Stimulated activated CD8-positive, alpha-beta memory T cell treated with anti-CD3 and anti-CD28 coated beads, Interleukin-7, amount 100 ng/mL, for 1 hour (primary cell): ENCODE measurements at places on chromosomes 6 and 20.

DNA sequence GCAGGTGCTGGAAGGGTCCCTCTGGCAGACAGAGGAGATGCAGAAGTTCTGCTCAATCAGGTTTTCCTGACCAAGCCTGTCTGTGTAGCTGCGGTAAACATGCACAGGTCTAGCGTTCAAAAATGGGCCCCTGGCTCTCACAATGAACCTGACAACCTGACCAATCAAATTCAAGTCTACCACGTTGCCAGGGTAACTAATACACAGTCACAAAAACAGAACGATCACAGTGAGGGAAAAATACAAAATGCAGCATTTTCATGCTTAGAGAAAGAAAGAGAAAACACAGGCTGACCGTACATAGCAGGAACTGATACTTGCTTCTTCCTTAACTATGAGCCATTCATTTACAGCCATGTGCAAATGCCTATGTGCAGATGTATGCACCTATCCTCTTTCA, 353.1 kb upstream of the TSHZ2 start:
- no peak for DNase-seq

- DNase-seq = no peak
Observed at GRCh38 chr6:31723245-31723979, at the start of gene MPIG6B. TSS of gene MPIG6B (plus strand) at chr6:31723373. CDS start at chr6:31723384, 11 bp downstream.

GRCh38 chr6:111995404-111995803, 58.5 kb upstream of the CCN6 start:
- DNase-seq = no peak

DNA sequence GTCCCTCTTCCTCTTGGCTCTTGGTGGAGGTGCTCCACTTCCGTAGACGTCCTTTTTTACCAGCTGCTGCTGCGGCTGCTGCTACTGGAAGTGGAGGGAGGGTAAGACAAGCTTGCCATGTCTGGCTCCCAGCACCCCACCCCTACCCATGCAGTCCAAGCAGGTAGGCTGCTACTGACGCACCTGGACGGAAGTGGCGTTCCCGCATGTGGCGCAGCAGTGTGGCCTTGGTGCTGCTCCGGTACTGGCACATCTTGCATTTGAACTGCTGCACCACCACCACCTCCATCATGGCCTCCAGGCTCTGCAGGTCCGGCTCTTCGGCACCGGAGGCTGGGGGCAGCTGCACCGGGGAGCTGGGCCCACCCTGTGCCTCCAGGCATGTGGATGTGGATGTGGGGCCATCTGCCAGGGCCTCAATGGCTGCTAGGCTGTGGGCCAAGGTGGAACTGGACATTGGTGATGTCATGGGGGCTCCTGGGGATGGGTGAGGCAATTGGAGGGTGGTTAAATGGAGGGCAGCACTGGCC, 4.4 kb downstream of the ZNF335 start:
- DNase-seq = no peak

GRCh38 chr6:146878168-146878951, 279.6 kb downstream of the ADGB start:
- DNase-seq = no peak

GRCh38 chr20:61861054-61861841, 204.4 kb downstream of the TAF4 start:
- no peak for DNase-seq

DNA sequence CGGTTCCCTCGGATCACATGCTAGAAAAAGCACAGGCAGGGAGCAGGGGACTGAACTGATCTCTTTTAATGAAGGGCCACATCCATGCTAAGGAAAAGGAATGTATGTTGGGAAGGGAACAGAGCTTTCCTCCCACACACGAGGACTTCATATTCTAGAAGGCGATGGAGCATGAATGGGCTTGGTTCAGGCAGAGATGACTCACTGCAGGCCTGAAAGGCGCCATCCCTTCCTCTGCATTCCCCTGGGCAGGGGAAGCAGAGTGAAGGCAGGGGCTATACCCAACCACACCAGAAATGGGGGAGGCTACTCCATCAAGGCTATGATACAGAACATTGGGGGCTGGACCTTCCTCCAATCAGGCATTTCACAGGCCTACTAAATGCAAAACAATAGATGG, 30.6 kb downstream of the ELMO2 start:
- DNase-seq = no peak

DNA sequence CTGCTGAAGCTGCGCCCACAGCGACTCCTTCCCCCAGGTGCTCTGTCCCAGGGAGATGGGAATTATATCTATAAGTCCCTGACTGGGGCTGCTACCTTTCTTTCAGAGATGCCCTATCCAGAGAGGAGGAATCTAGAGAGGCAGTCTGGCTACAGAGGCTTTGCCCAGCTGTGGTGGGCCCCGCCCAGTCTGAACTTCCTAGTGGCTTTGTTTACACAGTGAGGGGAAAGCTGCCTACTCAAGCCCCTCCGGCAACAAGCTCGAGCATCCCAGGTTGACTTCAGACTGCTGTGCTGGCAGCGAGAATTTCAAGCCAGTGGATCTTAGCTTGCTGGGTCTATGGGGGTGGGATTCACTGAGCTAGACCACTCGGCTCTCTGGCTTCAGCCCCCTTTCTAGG, 152.5 kb upstream of the MAP3K7 start:
- DNase-seq = no peak

DNA sequence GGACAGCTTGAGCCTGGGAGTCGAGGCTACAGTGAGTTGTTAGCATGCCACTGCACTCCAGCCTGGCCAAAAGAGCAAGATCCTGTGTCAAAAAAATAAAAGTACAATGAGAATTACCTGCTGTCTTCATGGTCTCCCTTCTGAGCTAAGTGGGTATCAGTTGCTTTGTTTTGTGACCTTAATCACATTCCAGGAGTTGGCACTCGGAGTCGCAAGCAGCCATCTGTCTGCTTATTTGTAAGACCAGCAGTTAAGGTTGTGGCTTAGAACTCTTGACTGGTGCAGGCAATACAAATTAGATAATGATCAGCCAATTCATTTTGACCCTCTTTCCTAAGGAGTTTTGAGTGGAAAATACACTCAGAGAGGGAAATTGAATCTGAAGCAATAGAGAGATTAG, 114.0 kb downstream of the MYO6 start:
- no peak for DNase-seq

DNA sequence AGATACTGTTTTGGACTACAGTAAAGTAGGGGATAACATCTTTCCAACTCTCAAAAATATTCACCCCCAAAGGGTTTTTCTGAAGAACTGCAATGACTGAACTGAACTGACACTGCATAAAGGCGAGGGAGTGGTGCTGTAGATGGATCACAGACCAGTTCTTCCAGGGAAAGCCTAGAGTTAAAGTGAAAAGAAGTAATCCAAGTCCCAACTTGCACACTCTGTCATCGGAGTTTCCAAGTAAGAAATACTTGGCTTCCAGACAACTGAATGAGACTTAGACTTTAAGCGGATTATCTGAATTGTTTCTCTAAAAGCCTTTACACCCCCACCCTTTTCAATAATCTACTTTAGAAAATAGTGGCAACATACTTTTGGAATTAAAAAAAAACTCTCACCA, 134.1 kb upstream of the PREP start:
- DNase-seq = no peak
